ENCODE measurements at places on chromosomes 7 and 10. TPM values are rescaled to one million over a fixed set of nuclear protein-coding genes. Genes with fewer than 3 reads are reported as not detected.

GRCh38 chr10:29377333-29377961 lies 88.6 kb downstream of the LYZL1 start:
- DNase-seq: no peak
- peaks cover 15% of the 10 kb centered on the region for H3K4me1 ChIP-seq
- H3K36me3 ChIP-seq: no peaks in the 10 kb centered on the region
- H3K4me3 ChIP-seq: no peak overlapping the region
- peaks cover 15% of the 10 kb centered on the region for H3K27me3 ChIP-seq

GRCh38 chr7:69412331-69413146 lies 185.7 kb upstream of the AUTS2 start:
- peaks cover 6% of the 10 kb centered on the region for H3K27me3 ChIP-seq
- H3K4me3 ChIP-seq: no peak overlapping the region
- peaks cover 1% of the 10 kb centered on the region for H3K4me1 ChIP-seq
- DNase-seq: no peak
- H3K27ac ChIP-seq: no peak overlapping the region
- H3K36me3 ChIP-seq: no peaks in the 10 kb centered on the region

- H3K27me3 ChIP-seq: peaks cover 3% of the 10 kb centered on the region
- H3K27ac ChIP-seq: peak within 1 kb of the TSS; percentile 92
- peak within 1 kb of the TSS; percentile 84 for H3K4me3 ChIP-seq
- DNase-seq: peak; percentile 95
These were observed at the start of gene PSTK for GRCh38 chr10:122980209-122981065. Gene PSTK (plus strand): TSS chr10:122980401. CDS start chr10:122980480, 79 bp downstream.

DNA sequence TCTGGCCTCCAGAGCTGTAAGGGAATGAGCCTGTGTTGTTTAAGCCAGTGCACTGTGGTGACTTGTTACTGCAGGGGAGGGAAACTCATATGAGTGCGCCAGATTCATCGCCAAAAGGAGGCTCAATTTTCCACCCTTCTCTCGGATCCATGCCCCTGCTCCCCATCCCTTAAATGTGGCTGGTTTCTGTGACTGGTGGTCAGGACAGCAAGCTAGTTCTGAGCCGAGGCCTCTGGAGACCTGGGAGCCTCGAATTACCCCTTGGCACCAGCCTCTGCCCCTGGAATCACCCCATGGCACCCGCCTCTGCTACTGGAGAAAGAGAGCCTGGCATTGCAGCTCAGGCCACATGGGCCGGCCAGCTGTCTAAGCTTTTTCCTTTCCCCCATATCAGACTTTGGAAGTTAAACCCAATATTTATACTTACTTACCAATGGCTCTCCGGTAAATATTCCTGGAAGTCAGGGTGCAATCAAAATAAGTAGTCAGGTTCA lies 39.9 kb upstream of the RBM33 start:
- no peaks in the 10 kb centered on the region for H3K36me3 ChIP-seq
- H3K4me1 ChIP-seq: no peaks in the 10 kb centered on the region
- no peak overlapping the region for H3K27ac ChIP-seq
- H3K4me3 ChIP-seq: no peak overlapping the region
- peaks cover 34% of the 10 kb centered on the region for H3K27me3 ChIP-seq

The GOLGA7B gene
- total RNA-seq: not detected

Data from osteocyte (in vitro differentiated cells).